Fibroblast of lung (primary cell): ENCODE measurements at places on chromosomes 13 and 19. TPM values are rescaled to one million over a fixed set of nuclear protein-coding genes. Genes with fewer than 3 reads are reported as not detected.

CACNG8 gene
- total RNA-seq, result under 0.01 TPM in 1 of 2 replicates, not detected in the other

SLITRK6 gene
- 14.6 and 39.5 TPM in 2 replicates for total RNA-seq

SBNO2 gene
- 49.6 and 55.8 TPM in 2 replicates for total RNA-seq

GRCh38 chr13:104683789-104684188 lies 1617.6 kb upstream of the SLC10A2 start:
- no peak for DNase-seq

- no peak for DNase-seq
These were observed 553.5 kb downstream of the MYO16 start for GRCh38 chr13:109182777-109183465.

DNA sequence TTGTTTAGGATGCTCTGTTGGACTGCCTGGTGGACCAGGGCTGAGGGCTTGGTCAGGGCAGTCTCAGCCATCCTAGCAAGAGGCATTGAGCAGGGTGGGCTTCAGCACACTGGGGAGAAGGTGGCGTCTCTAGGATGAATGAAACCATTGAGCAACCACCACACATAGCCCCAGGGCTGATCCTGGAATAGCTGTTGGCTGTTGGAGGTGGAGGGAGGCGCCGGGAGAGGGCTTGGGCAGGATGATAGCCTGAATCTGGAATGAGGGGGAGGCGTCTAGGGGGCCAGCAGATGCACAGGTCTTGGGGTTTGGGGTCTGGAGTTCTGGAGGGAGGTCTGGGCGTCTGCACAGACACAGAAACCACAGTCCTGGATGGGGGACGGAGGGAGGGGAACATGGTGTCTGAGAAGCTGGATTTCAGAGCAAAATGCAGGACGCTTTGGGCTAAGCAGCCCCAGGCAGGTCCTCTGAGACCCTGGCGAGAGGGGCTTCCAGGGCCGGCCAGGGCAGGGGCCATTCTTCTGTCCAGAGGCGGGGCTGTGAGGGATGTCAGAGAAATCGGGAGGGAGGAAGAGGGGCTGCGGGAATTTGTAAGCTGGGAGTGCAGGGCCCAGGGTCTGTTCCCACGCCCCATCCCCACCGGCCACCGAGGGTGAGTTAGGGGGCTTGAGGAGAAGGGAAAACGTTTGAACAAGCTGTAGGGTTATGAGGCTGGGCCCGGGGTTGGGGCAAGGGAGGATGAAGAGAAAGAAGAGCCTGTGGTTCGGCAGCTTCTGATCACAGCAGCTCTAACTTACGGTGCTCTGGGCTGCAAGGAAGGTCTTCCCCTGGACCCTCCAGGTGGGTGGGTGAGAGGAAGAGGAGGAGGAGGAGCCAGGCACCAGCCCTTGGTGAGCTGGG lies 5.2 kb downstream of the TRAPPC5 start:
- no peak for DNase-seq

DNA sequence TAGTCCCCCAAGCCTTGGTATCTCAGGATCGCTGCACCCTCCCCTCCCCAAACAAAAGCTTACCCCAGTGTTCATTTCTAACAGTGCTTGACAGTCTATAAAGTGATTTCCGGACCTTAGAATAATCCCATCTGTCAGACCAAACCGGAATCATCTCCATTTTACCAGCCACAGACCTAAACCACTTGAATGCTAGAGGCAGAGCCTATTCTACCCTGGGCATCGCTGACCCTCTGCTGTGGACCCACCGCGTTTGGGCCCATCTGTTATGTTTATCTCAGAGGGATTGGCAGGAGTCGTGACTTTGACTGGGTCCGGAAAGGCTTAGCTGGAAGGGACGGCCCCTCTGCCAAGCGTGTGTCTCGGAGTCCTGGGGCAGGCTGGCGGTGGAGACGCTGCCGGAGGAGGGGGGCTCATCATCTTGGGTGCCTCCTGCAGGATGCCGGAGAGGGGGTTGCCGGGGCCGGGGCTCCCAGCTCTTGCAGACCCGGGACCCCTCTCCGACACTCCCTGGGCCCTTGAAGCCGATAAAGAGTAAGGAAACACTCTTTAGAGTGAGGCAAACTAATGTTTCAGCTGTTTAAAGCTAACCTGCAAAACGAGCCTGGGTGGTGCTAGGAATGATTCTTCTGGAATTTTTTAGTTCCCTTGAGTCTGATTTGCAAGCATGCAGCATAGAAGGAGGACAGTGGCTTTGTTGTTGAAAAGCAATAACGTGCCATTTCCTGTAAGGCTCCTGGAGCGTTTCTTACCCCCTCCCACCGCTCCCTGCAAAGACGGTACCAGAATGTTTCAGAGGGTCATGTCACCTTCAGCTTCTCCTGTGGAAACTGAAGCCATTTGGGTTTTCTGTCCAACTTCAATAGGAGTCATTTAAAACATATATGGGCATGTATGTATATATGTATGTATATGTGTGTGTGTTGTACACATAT lies 1.3 kb downstream of the SLC25A42 start:
- DNase-seq, result no peak

- peak; percentile 70 for DNase-seq
These were observed 62.1 kb downstream of the DGKH start for GRCh38 chr13:42110410-42111155.

DNA sequence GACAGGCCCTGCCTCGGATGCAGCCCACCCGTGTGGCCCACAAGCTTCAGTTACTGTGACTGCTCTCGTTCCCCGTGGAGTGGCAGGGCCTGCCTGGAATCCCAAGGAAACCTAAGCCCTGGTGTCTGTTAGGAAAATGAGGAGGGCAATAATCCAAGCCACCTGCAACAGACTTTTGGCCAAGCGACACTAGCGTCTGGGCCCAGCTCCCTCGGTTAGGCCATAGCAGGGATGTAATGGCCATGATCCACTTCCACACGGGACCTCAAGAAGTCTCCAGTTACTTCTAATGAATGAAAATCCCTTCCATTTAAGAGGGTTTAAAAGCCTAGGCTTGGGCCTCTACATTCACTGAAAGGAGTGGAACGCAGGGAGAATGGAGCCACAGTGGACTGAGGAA lies 8.9 kb downstream of the ZC3H4 start:
- no peak for DNase-seq
